ENCODE measurements at places on chromosomes 1 and 21. TPM values are rescaled to one million over a fixed set of nuclear protein-coding genes. Genes with fewer than 3 reads are reported as not detected.

DNA sequence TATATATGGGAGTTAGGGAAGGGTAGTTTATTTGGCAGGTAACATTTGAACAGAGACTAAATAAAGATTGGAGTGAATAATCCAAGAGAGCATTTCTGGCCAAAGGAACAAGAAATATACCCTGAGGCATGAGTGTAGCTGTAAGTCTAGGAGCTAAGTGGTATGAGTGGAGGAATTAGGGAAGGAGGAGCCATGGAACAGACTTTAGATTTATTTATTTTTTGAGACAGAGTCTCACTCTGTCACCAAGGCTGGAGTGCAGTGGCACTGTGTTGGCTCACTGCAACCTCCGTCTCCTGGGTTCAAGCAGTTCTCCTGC lies 18.4 kb downstream of the CAPZA1 start:
- no peak for DNase-seq

DNA sequence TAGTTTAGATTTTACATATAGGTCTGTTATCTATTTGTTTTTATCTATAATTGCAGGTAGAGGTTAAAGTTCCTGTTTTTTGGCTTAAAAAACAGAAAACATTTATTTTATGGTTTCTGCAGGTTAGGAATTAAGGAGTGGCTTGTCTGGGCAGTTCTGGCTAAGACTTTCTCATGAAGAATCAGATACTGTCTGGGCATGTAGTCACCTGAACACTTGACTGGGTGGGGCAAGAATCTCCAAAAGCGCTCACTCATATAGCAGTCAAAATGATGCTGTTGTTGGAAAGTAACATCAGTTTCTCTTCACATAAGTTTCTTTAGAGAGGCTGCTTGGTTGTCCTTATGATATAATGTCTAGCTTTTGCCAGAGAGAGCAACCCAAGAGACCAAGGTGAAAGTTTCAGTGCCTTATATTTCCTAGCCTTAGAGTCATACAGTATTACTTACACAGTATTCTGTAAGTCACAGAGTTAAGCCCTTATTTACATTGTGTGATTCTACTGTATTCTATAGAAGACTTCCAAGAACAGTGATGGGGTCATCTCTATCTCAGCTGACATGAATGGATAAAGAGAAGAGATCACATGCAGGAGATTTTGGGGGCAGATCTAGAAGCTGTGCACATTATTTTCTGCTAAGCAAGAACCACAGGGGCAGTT lies 125.4 kb upstream of the GPR52 start:
- no peak for DNase-seq

OR2G6 gene
- total RNA-seq, result not detected

DNA sequence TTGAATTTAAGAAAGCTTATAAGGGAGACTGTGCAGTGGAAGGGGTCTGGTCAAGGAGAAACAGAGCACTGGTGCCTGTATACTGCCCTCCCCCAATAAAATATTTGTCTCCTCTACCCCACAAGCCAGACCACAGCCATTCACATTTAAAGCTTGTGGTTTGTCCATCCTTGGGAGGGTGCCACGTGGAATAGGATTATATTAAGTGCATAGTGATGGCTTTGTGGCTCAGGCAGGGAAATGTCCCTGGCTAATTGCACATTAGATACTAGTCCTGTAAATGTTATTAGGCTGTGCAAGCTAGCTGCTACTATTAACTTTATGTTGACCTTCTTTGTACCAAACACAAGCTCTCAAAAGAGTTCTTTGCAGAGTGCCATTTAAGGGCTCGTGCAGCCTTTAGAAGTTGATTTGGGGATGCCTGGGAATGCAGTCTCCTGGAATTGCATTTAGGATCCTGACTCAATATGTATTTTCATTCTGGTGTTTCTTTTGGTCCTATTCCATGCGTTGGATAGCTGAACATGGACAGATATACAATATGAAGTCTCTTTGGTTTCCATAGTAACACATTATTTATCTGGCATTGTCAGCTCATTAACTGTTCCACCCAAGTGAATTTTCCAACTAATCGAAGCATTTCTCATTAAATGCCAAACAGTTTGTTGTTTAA lies 210.6 kb downstream of the ROR1 start:
- DNase-seq, result no peak

DNA sequence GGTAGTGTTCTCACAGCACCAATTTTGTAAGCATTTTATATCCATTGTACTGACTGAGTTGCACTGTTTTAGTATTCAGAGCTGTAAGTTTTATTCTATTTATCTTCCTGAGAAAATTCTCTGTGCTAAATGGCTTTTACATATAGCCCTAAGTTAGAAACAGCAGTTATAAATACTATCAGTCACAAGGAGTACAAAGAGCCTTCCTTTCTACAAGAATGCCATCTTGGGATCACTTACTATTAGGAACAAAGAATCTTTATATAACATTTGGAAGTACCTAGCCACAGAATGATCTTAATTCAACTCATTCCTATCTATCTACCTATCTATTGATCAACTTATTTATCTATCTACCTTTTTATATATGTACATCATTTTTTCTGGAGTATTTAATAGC lies 423.9 kb upstream of the RGS18 start:
- DNase-seq, result no peak

DNA sequence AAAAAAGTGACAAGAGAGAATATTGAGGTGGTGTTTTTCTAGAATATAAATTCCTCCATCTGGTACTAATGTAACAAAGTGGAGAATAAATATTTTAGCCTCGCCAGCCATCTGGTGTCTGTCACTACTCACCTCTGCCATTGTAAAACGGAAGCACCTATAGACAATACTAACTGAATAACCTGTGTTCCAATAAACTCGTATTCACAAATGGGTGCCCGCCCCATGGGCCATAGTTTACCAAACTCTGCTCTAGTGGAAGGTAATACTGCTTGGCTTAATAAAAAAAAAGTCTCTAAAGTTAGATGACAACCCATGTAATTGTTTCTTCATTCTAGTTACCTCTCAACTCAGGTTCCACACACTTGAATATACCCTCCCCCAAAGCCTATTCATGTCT lies 8.1 kb downstream of the MIS18A start:
- DNase-seq, result no peak

DNA sequence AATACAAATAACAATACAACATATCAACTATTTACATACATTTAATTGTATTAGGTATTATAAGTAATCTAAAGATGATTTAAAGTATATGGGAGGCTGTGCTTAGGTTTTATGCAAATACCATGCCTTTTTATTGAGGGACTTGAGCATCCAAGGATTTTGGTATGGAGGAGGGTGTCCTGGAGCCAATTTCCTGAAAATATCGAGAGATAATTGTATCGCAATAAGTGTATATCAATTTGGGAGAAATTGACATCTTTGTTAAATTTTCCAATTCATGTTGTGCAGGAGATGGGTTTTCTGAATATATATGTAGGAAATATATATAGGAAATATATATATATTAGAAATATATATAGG lies 63.5 kb downstream of the ATP1A1 start:
- no peak for DNase-seq

- peak; percentile 61 for DNase-seq
These were observed 17.6 kb downstream of the PBX1 start for GRCh38 chr1:164576291-164577271.

DNA sequence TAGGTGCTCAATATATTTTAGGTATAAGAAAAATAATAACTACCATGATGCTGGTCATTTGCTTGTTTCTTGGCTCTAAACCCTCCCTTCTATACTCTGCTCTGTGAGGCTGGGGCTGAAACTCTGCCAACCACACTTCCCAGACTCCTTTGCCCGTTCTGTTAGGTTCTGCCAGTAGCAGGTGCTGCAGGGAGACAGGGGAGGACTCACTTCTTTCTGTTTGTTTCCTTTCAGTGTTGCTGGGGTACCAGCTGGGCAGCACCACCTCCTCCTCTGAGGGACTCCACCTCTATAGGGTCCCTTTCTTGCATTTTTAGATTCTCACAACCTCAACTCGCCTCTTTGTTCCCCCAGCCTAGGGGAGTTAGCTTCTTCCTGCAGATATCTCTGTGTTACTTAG lies 17.0 kb upstream of the SH2D2A start:
- no peak for DNase-seq

KRTAP12-2 gene
- not detected for total RNA-seq

TP73 gene
- not detected for total RNA-seq

DNA sequence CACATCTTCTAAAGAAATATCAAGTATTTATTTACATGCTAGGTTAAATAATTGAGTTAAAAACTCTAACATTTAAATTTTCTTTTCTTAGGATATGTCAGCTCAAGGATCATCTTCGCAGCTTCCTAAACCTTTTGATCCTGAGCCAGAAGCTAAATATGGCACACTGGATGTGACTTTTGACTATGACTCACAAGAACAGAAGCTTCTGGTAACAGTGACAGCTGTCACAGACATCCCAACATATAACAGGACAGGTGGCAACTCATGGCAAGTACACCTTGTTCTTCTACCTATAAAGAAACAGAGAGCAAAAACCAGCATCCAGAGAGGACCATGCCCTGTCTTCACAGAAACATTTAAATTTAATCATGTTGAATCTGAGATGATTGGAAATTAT lies 132.7 kb upstream of the SERTAD4 start:
- DNase-seq, result no peak

LRRC71 gene
- total RNA-seq, result 0.42 TPM

SLC1A7 gene
- total RNA-seq, result 0.16 TPM

MAP3K21 gene
- 1.3 TPM for total RNA-seq

DNA sequence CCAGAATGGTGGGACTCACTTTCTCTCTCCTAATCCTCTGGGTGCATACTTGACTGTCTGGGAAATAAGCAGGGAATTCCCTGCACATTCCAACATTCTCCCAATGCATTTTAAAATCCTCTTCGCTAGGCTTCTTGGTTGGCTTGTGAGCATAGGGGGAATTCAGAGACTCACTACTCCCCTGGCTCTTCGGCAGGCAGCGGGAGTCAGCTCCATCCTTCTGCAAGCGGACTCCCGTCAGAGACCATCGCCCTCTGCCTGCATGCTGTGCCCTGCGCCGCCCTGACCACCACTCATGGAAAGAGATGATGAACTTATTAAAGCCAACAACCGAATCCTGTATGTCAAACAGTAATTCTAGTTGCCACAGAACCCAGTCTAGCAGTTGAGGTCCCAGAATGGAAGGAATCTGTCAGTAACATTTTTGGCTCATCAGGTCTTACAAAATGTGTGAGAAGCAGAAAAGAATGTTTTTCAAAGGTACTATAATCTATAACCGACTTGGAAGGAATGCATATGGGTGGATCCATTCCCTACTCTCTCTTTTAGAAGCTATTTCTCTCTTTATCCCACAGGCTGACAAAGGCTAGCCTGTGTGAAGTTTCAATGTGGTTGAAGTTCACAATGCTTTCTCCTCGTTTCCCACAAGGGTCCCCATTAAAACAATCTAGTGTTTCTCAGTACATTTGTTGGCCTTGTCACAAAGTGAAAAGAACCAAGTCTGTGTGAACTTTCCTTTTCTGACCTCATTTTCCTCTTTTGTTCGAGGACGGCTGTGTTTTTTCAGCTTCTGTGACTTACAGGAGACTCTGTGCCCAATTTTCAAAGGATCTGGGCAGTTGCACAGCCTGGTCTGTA lies 119.1 kb upstream of the ADAR start:
- no peak for DNase-seq

KCTD3 gene
- 35.3 TPM for total RNA-seq

- DNase-seq, result no peak
These were observed 25.0 kb upstream of the PHTF1 start for GRCh38 chr1:113784104-113784779.

DNA sequence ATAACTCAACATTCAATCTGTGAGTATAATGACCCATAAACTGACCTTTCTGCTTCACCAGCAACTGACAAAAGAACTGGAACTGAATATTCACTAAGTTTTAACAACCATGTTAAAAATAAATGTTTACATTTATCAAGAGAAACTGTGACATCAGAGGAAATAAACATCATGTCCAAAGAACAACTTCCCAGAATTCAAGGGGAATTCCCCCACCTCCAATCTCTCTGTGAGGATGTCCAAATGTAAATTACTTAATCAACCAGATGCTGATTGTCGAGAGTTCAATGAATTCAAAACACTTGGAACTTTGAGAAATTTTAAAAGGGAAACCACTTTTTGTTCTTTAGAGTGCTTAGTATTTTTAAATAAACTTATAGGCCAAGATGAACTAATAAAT lies 365.6 kb upstream of the ADGRL2 start:
- no peak for DNase-seq

C21orf58 gene
- total RNA-seq, result 3.7 TPM

GRCh38 chr1:47469910-47470309 lies 32.1 kb downstream of the FOXD2 start:
- DNase-seq, result no peak

GRCh38 chr1:58057826-58058225 lies 488.7 kb downstream of the OMA1 start:
- DNase-seq, result no peak

DNA sequence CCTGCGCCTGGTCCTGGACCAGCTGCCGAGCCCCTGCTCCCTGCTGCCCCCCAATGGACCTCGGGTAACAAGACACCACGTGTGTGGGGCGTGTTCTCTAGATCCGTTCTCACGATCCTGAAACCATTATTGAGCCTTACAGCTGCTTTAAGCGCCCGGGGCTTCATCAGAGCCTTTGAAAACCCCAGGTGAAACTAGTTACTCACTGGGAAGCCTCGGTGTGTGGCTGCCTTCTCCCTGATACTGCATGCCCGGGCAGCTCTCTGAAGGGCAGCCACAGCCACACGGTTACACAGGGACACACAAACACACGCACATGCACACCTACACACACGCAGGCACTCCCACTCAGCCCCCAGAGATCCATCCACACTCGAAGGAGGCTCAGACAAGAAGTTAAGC lies 5.3 kb downstream of the HES2 start:
- no peak for DNase-seq

GRCh38 chr1:59057211-59057694 lies 239.6 kb upstream of the FGGY start:
- DNase-seq, result peak; percentile 75

DNA sequence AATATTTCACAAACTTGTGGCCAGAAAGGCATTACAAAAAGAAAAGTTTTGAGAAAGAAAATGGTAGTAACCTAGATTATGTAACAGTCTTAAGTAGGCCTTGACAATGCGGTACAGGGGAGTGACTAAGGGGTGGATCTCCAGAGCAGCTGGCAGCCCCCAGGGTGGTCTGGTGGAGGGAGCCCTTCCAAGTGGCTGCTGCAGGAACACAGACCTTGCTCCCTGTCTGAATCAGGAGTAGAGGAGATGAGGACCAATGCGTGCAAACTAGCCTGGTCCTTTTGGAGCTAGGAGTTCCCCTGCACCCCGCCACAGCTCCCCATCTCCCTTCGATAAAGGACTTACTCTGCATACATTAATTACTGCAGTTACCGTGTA lies 189.0 kb downstream of the NFIA start:
- DNase-seq, result no peak

All from aorta (tissue), 5 donors.